NCI-H2227 treated with DMSO at 0.1 percent for 48 hours (cell line): ENCODE measurements at places on chromosomes 3 and 15.
A peak's percentile ranks its signal among the peaks of the same experiment; 100 is the strongest.

- no peak for DNase-seq
Observed at GRCh38 chr15:61122647-61123375, 106.3 kb downstream of the RORA start.

DNA sequence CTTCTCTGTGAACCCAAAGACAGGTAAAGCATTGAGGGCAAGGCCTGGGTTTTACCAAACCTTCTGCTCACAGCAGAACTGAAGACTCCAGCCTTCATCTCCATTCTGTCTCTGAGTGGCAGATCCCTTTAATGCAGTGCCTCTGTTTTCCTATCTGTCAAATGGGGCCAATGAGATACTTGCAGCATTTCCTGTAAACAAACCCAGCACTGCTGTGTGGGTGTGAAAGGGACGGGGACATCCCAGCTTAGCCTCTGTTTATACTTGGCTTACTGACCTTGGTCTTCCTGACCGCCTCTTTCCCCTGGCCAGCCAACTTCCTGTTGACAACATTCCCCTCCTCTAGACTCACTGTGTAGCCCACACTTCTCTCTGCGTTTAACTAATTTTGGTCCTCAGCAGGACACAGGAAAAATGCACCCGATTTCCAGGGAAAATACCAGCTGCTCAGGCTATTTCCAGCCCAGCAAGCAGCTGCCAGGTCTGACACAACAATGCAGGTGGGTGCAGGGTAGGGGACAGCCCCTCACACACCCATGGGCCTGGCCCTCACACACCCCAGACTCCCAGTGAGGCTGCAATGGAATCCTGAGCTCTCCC lies 105.9 kb upstream of the HERC1 start:
- DNase-seq = no peak

GRCh38 chr15:29452881-29453731 lies 183.5 kb upstream of the NSMCE3 start:
- DNase-seq = no peak

GRCh38 chr3:135991621-135992020 lies 26.1 kb downstream of the PPP2R3A start:
- DNase-seq = no peak

DNA sequence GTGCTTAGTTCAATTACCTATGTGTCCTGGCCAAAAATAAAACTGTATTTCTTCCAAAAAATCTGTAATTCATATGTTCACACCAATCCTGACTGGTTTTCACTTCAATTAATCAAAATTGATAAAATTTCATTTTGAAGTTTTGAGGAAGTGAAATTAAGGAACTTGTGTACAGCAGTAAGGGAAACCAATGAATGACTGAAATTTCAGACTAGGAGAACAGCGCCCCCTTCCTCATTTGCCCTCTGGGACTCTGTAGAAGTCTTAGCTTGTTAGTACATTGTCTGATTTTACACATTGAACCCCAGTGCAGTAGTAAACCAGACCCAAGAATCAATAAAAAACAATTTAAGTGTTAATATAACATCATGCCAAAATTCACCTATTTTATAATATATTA lies 495.3 kb upstream of the AGTR1 start:
- DNase-seq = no peak

DNA sequence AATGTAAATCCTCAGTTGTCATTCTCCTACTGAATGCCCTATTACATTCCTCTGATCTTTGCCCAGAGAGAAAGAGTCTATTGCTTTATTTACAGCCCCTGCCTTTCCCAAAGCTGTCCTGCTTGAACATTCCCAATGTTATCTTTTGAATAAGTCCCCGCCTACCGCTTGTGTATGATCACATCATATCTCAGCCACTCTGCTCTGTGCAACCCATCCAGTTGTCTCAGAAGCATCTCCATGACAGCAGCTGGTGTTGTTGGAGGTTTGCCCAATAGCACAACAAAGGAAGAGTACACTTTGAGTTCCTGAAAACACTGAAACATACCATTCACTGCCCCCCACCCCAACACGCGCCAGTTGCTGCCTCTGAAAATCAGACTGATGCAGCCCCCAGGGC lies 22.0 kb upstream of the FAM3D start:
- DNase-seq = no peak

- DNase-seq = no peak
Observed at GRCh38 chr3:111903067-111903511, 44.0 kb downstream of the PHLDB2 start.

DNA sequence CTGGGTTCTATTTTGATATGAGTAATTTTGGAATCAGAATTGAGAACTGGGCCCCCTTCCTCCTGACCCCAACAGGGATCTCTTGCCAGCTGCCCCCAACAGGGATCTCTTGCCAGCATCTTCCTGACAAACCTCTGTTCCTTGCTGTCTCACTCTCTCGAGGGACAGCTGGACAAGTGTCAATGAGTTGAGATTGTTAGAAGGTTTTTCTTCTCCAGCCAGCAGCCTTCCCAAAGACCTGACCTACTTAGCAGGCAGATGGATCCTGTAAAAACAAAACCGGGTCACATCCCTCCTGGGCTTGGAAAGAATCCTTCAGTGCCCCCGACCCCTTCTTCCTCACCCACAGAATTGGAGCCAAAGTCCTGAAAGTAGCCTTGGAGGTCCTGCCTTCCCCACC lies 21.6 kb downstream of the LIMD1 start:
- DNase-seq = no peak

DNA sequence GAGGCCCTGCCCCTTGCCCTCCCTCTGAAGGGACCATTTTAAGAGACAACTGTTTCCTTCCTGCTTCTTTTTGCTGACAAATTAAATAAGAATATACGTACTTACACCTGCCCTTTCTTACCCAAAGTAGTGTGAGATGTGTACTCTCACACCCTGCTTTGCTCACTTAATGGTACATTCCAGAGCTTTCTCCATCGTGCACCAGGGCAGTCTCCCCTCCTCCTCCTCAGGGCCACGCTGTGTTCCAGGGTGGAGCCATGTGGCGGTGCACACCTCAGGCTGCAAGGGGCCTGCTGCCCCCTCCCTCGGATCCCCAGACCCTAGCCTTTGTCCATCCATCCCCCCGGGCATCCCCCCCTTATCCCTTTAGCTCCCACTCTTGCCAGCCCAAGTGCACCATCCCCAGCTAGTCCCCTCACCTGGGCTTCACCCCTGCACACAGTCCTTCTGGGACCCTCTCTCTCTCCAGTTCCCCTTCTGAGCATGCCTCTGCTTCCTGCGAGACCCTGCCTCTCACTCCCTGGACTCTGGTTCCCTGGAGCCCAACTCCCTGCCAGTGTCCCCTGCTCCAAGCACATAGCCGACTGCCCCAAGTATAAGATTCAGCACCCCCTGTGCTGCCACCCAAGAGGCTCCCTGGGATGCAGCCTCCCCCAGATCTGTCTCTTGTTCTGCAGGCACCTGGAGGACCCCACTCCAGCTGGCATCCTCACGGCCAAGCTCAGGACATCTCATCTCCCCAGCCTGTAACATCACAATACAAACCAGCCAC lies 89.5 kb upstream of the IQSEC1 start:
- DNase-seq = no peak

DNA sequence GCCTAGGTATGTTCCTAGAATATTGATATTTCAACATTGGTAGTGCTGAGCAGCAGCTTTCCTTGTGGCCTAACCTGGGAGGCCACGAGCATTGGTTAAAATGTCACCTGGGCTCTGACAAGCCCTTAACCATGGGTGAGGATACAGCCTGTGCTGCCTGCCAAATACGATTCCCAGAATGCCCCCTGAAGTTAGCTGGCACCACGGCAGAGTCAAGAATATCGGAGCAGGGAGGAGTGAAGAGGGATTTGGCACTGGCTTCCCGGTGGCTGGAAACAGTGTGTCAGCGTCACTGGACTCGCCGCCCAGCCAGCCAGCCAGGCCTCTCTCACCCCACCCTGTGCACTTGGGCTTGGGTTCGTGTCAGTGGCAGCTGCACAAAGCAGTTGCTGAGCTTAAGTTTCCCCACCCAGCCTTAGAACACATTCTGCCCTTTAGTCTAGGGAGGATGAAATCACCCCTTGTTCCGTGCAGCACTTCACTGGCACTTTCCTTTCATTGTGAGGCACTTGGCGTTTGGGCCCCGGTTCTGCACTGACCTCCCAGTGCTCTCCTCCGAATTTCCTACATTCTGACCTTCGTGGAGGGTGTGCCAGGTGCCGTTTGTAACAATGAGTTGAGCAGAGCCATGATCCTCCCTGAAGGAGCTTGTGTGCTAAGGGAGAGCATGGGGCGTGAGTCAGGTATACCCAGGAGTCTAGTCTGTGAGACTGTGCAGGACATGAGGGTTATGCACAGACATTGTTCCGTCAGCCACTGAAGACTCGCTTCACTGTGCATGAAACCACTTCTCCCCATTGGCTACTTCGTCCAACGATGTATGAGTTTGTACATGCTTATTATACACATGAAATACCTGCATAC lies 152.8 kb upstream of the BHLHE40 start:
- DNase-seq = no peak

DNA sequence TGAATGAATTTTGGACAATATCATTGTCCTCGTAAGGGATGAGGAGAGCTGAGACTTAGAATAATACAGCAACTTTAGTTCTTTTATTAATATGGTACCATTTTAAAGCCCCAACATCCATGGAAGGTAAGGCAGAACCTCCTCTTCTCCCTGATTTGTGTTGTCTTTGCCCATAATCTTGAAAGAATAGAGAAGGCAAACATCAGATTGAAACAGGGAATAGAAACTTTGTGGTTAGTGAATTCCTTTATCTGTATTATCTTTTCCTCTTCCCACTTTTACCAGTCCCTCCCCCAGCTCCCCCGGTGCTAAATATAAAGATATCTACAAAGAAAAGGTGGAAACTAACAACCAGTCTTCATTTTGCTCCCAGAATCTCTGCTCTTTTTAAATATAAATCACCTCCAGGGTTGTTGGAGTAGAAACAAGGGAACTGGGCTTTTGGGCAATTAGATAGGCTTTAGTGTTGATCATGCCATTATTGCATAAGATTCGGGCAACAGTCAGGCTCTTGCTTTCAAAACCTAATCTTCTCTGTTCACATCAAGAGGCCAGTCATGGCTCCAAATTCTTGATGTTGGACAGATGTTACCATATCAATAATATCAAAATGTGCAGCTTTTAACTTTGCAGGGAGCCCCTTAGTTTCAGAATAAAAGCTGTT lies 32.5 kb downstream of the ITPR1 start:
- DNase-seq = no peak

DNA sequence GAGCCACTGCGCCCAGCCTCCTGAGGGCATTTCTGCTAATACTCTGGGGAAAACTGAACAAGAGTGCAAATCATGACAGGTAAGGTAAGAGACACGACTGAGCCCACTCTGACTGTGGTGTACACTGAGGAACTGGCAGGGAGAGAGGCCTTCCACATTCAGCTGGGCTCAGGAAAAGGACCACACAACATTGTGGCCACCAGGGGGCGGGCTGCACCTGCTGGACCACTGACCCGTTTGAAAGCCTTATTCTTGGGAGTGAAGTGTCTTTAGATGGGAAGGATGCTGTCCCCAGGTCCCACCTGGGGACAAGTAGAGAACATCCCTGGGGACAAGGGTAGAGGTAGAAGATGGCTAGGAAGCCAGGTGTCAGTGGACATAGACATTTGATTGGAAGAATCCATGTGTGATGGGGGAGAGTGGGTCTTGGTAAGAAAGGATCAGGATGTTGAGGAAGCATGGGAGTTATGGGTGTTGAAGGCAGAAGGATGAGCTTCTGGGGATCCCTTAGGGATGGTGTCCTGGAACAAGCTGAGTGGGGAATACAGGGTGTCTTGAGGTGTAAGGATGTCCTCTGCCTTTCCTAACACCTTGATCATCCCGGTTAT lies 6.2 kb upstream of the CTDSPL start:
- peak; percentile 20 for DNase-seq

DNA sequence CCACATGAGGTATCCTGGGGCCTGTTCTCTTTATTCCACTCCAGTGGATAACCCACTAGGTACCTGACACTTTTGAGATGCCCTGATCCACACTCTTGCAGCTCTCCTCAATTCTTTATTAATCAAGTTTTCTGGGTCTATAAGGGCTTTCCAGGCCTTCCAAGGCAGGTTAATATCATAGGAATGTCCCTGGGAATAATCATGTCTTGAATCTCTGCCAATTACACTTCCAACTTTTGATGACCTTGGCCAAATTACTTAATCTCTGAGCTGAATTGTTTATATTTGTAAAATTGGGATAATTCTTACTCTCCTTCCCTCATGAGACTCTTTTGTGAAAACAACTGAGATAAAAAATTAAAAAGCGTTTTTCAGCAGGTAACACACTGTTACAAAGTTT lies 881.7 kb downstream of the MCTP2 start:
- no peak for DNase-seq

GRCh38 chr15:96494505-96494904 lies 164.0 kb downstream of the NR2F2 start:
- DNase-seq = no peak

DNA sequence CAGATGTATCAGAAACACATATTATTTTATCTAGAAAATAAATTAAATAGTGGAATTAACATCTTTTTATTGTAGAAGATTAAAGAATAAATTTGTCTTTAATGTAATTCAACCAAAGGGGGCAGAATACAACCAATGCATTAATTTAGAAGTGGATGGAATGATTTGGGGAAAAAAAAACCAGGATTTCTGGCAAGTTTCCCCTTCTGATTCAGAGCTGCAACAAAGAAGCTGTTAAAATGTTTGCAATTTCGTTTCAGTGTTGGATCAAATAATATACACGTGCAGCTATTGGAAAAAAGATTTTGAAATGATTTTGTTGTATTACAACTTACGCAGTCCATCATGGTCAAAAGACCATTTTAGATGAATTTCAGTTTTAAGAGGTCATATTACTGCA lies 71.6 kb upstream of the ZNF280D start:
- DNase-seq = no peak

DNA sequence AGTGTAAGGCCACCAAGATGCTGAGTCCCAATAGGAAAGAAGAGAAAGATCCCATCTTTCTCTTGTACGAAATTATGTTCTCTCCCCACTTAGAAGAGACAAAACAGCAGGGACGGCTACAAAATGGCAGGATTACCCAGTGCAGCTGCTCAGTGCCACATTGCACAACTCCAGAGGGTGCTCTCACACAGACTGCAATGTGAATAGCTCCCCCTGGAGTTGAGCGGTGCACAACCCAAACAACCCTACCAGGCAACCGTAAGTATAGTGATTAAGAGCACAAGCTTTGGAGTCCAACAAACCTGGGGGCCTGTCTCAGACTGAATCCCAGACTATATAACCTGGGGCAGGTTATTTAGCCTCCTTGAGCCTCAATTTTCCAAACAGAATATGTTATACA lies 3.1 kb upstream of the BHLHE40 start:
- DNase-seq = peak; percentile 13

DNA sequence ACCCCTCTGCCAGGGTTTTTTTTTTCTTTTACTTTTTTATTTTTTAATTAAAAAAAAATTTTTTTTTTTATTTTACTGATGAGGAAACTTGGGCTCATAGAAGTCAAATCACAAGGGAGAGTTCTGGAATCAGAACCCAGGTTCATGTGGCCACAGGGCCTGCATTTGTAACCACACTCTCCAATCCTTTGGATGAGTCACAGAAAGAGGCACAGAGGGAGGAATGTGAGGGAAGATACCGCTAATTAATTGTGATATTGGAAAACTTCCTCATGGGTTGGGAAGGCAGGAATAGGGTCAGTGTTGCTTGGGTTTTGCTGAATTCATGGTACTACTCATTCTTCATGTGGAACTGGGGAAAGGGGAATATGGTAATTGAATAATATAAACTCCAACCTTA lies 132.9 kb upstream of the SLC6A11 start:
- DNase-seq = no peak

GRCh38 chr3:100928638-100929428 lies 64.4 kb downstream of the ABI3BP start:
- no peak for DNase-seq

GRCh38 chr3:59644479-59645402 lies 594.9 kb upstream of the CFAP20DC start:
- no peak for DNase-seq
